ENCODE measurements at places on chromosomes 2 and 18.
A peak's percentile ranks its signal among the peaks of the same experiment; 100 is the strongest.

GRCh38 chr18:7593218-7593819, 26.2 kb downstream of the PTPRM start:
- no peak for DNase-seq

GRCh38 chr2:200483729-200484198, 26.1 kb downstream of the KCTD18 start:
- DNase-seq = peak; percentile 37

GRCh38 chr2:170815746-170816503, 762 bp upstream of the GAD1 start:
- peak; percentile 46 for DNase-seq

DNA sequence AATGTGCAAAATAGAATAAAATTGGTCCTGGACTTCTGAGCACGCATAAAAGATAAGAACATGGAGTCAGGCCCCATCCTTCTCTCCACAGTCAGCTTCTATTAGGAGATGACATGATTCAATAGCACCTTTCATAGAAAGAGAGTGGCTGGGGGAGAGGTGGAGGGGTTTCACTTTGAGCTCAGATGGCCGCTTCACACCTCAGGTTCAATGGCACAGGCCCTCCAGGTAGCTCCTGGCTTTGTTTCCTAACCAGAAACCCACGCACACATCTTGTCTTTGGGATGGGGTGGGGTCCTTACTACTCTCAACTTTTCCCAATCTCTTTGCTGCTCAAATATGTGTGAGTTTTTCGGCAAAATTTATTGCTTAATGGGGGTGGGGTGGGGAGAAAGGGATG, 332.3 kb downstream of the CLIP4 start:
- no peak for DNase-seq

DNA sequence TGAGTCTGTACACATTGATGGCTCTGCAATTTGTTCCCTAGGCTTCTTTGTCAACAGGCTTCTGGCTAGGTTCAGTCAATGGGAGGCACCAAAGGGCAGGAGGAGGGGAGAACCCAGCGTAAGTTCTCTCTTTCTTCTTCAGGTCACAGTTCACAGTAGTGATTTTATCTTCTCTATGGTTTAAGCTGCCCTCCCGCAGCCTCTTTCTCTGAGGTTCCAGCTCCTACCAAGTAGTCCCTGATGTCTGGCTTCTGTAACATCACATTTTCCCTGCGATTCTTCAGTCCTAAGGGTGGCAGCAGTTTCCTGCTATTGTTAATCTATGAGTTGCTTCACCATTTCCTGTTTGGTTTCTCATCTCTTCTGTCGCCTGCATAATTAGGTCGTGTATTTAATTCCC, 107.4 kb downstream of the CPO start:
- peak; percentile 68 for DNase-seq
